ENCODE measurements at places on chromosomes 7 and 10.

DNA sequence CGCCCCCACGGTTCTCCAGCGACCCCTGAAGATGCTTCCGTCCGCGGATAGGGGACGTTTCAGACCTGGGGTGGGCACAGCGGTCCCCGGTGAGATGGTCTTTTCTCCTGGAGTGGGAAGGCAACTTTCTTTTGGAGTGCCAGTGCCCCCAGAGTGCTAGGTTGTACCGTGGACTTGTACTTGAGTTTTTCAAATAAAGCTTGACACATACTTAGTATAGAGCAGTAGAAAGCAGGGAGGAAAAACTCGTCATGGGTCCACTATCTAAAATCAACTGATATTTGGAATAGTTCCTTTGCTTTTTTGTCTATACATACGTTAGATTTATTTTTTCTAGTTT is 28.4 kb downstream of the RBM20 start:
- DNase-seq: no peak

DNA sequence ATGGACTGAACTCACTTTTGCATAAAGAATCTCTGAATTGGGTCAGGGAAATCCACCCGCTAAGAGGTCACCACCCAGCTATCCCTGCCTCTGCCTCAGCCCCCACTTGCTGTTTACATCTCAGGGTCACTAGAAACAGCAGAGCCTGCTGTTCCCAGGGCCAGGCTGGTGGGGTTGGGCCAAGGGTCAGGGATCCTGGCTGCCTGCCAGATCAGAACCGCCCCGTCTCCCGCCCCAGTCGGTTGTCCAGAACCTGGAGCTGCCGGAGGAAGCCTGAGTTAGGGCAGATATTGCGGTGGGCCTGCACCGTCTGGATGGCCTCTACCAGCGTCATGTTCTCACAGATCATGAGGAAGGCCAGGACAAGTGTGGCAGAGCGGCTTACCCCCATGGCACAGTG is 17.0 kb upstream of the SAMD8 start:
- DNase-seq: no peak

- DNase-seq: no peak
Observed at GRCh38 chr10:53597835-53598251, 825.3 kb upstream of the MBL2 start.

GRCh38 chr7:149141893-149142292 is 5.4 kb upstream of the ZNF398 start:
- no peak for DNase-seq

GRCh38 chr10:95500649-95501048 is 60.5 kb downstream of the SORBS1 start:
- DNase-seq: no peak

Data from HuH-7 (cell line).